ENCODE measurements at places on chromosomes 1 and 21.

DNA sequence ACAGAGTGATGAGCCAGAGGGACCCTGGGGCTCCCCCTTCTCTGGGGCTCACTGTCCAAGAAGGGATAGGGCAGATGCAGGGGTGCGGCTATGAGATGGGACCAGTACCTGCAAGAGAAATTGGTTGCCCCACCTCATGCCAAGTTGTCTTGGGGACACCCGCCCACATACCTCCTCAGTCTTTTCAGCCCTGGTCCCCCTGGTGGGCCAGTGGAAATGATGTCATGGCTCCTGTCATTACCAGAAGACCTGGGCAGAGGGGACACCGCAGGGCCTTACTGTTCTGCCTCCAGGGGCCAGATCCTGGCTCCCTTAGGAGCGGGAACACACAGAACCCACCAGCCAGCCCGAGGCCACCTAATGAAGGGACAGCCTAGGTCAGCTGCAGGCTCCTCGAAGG, 63.2 kb downstream of the CDK18 start:
- peaks cover 2% of the 10 kb centered on the region for H3K4me1 ChIP-seq
- no peaks in the 10 kb centered on the region for H3K36me3 ChIP-seq
- DNase-seq, result no peak
- no peak overlapping the region for H3K27ac ChIP-seq

GRCh38 chr1:184803180-184803492, 48.5 kb upstream of the EDEM3 start:
- H3K4me1 ChIP-seq, result no peaks in the 10 kb centered on the region
- H3K27me3 ChIP-seq, result no peaks in the 10 kb centered on the region
- H3K4me3 ChIP-seq, result no peak overlapping the region
- no peak overlapping the region for H3K27ac ChIP-seq
- no peak for DNase-seq

DNA sequence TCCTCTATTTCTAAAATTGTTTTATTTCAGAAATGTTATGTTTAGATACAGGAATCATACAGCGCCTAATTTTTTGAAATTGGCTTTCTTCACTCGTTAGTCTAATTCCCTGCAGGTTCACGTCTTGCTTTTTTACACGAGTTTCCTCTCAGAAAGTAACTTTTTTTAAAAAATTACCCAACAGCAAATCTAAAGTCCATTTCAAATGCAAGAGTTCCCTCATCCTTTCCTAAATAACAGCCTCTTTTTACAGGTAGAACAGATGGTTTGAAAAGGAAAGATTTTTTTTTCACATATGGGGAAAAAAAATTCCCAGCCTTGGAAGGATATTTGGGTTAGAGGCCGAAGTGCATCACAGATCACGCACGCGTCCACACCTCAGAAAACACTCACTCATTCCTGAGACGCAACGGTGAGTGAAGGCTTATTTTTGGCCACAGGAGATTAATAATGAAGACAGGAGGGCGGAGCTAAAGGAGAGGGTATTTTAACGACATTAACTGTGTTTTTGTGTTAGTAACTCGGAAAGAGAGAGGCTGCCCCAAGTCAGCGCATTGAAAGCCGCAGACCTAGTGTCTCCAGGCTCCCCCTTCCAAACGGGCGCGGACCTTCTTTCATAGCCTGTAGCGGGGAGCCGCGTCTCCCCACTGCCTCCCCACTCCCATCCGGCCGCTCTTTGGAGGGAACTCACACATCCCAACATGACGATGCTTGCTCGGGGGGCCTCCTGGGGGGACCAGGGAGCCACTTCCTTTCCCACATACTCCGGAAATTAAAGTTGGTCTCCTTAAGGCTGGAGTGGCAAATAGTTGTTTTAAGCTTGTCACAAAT, 969 bp upstream of the RIPK4 start:
- no peak for DNase-seq
- no peak overlapping the region for H3K4me3 ChIP-seq
- H3K27me3 ChIP-seq, result peaks cover 81% of the 10 kb centered on the region
- H3K4me1 ChIP-seq, result peaks cover 26% of the 10 kb centered on the region

GRCh38 chr1:30526652-30527345, 196.6 kb downstream of the MATN1 start:
- H3K36me3 ChIP-seq, result no peaks in the 10 kb centered on the region
- no peak overlapping the region for H3K4me3 ChIP-seq
- no peaks in the 10 kb centered on the region for H3K4me1 ChIP-seq
- no peak for DNase-seq
- H3K27ac ChIP-seq, result no peak overlapping the region

GRCh38 chr1:167210966-167211674, 9.6 kb upstream of the POU2F1 start:
- H3K27ac ChIP-seq, result no peak overlapping the region
- H3K36me3 ChIP-seq, result no peaks in the 10 kb centered on the region
- H3K27me3 ChIP-seq, result peaks cover 30% of the 10 kb centered on the region
- DNase-seq, result no peak
- peaks cover 1% of the 10 kb centered on the region for H3K4me1 ChIP-seq

DNA sequence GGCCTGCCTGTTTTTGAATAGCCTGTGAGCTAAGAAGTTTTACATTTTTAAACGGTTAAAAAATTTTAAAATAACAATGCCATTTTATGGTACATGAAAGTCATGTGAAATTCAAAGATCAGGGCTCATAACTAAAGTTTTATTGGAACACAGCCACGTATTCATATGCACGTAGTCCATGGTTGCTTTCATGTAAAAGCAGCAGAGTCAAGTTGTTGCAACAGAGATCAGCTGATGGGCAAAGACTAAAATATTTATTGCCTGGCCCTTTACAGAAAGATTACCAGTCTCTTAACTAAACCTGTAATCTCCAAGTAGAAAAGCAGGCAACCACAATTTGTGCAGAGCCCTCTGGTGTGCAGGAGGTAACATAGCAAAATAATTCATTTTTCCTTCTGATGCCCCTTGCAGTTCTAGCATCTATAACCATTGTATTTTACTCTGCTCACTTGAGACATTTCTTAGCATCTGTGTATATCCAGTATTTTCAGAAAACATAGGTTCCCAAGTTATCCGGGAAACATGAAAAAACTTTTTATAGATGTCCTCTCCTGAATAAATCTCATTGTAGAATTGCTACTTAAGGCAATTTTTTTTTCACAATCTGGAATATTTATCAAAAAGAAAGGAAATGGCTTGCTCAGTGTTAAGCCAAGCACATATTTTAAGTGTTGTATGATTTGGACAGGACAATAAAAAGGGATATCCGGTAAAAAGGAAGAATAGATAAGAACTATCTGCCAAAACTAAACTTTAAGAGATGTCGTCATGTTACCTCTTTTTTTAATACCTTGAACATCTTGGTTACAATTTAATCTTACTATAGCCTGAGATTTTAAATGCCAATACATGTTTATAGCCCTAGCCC, 430.8 kb downstream of the PLPP3 start:
- peaks cover 4% of the 10 kb centered on the region for H3K4me1 ChIP-seq
- no peak overlapping the region for H3K4me3 ChIP-seq
- no peak for DNase-seq
- no peaks in the 10 kb centered on the region for H3K36me3 ChIP-seq
- H3K27ac ChIP-seq, result no peak overlapping the region
- H3K27me3 ChIP-seq, result no peaks in the 10 kb centered on the region

- no peak overlapping the region for H3K27ac ChIP-seq
- peaks cover 13% of the 10 kb centered on the region for H3K4me1 ChIP-seq
- peak; percentile 76 for DNase-seq
- H3K27me3 ChIP-seq, result no peaks in the 10 kb centered on the region
- H3K4me3 ChIP-seq, result no peak overlapping the region
These were observed 21.3 kb downstream of the RRP1 start for GRCh38 chr21:43810505-43811261.

DNA sequence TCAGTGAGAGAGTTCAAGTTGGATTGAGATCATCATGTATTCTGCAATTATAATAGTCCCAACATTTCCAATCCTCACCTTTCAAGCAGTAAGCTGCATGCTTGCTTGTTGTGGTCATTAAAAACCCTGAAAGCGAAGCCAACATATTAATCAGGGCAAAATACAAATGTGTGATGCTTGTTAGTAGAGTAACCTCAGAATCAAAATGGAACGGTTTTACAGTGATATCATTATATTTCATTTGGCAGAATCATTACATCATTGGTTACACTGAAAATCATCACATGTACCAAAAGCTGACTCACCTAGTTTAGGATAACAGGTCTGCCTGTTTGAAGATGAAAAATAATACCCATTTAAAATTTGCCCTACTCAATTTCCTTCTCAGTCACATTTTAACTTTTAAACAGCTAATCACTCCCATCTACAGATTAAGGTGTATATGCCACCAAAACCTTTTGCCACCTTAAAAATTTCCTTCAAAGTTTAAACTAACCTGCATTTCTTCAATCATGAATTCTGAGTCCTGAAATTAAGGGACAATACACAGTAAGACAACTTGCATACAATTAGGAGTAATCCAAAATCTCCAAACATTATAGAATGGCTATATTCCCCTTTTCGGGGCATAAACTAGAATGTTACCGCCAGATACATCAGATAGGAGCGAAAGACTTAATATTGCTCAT, 3.5 kb downstream of the GAS5 start:
- no peak overlapping the region for H3K27ac ChIP-seq
- no peak for DNase-seq
- H3K4me1 ChIP-seq, result peaks cover 11% of the 10 kb centered on the region

DNA sequence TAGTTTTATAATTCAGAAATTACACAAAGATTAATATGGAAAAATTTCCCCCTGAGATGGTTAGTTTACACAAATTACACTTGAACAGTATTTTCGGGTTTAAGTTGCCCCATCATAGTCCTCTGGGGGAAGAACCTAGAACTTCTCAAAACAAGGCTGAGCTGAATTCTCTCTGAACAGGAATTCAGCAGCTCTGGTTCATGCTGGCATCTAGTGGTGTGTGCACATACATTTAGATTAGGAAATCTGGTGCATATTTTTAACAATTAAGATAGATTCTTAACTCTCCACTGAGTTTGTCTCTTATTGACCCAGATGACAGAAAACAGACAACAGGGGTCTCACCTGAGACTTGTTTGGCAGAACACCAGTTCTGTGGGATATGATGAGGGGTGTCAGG, 410.7 kb downstream of the DSCAM start:
- H3K4me3 ChIP-seq, result no peak overlapping the region
- H3K36me3 ChIP-seq, result no peaks in the 10 kb centered on the region
- no peaks in the 10 kb centered on the region for H3K4me1 ChIP-seq
- DNase-seq, result no peak

DNA sequence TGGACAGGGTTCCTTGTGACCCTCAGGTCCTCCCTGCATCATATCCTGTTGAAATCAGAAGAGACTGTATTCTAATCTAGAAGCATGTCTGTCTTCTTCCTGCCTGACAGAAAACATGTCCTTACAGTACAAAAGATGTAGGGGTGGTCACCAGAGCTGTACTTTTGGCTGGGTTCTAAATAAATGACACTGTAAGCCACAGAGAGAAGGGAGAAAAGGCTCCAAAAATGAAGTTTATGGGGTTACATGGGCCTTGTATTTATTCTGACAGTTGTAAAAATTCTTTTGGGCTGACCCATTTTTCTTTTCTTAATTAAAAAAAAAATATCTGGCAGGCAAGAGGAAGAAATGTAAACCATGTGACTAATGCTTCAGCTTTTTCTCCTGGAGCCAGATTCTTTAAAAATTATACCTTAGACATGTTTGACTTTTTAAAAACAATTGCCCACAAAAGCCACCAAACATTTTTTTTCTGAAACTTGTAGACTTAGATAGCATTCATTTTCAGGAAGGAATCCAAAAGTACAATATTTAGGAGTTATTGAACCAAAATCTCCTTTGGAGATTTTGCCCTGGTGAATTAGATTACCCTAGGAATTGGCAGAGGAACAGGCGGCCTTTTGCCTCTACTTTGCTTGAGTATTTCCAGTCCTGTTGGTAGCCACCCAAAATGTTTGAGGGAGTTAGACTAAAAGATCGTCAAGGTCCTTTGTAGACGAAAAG, 17.1 kb downstream of the RGL1 start:
- no peaks in the 10 kb centered on the region for H3K27me3 ChIP-seq
- H3K36me3 ChIP-seq, result no peaks in the 10 kb centered on the region
- DNase-seq, result no peak
- no peaks in the 10 kb centered on the region for H3K4me1 ChIP-seq
- H3K27ac ChIP-seq, result no peak overlapping the region
- H3K4me3 ChIP-seq, result no peak overlapping the region

- no peaks in the 10 kb centered on the region for H3K36me3 ChIP-seq
- H3K4me1 ChIP-seq, result peaks cover 6% of the 10 kb centered on the region
- H3K4me3 ChIP-seq, result no peak overlapping the region
- no peak overlapping the region for H3K27ac ChIP-seq
- H3K27me3 ChIP-seq, result no peaks in the 10 kb centered on the region
- DNase-seq, result no peak
These were observed 198.6 kb downstream of the SDCCAG8 start for GRCh38 chr1:243454328-243454997.

- H3K36me3 ChIP-seq, result peaks cover 7% of the 10 kb centered on the region
- H3K27me3 ChIP-seq, result no peaks in the 10 kb centered on the region
- no peak overlapping the region for H3K27ac ChIP-seq
- H3K4me1 ChIP-seq, result peaks cover 15% of the 10 kb centered on the region
- no peak overlapping the region for H3K4me3 ChIP-seq
- no peak for DNase-seq
These were observed 25.5 kb downstream of the MAN1C1 start for GRCh38 chr1:25641931-25642573.

DNA sequence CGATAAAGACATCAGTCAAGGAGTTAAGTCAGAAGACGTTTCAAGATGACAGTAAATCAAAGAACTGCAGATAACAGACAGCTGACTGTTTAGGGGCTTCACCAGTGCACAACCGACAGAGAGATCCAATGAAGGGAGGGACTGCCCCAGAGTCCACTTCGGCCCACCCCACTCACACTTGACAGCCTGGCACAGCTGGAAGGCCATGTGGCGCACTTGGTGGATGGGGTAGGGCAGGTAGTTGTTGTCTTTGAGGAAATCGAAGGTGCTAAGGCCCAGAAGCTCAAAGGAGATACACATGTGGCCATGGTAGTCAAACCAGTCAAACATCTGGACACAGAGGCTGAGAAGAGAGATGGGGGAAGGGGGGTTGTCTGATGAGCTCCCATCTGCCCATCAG, 4.4 kb upstream of the SCAMP3 start:
- H3K27me3 ChIP-seq, result no peaks in the 10 kb centered on the region
- no peak overlapping the region for H3K27ac ChIP-seq
- peaks cover 89% of the 10 kb centered on the region for H3K36me3 ChIP-seq
- peaks cover 3% of the 10 kb centered on the region for H3K4me1 ChIP-seq

GRCh38 chr1:162271972-162272371, 104.7 kb downstream of the SPATA46 start:
- H3K27me3 ChIP-seq, result no peaks in the 10 kb centered on the region
- H3K27ac ChIP-seq, result no peak overlapping the region
- no peaks in the 10 kb centered on the region for H3K4me1 ChIP-seq

GRCh38 chr1:206604861-206605260, 7.4 kb downstream of the EIF2D start:
- H3K4me1 ChIP-seq, result no peaks in the 10 kb centered on the region
- H3K27ac ChIP-seq, result no peak overlapping the region
- no peaks in the 10 kb centered on the region for H3K27me3 ChIP-seq
- no peak for DNase-seq
- H3K4me3 ChIP-seq, result no peak overlapping the region

- H3K4me1 ChIP-seq, result no peaks in the 10 kb centered on the region
- no peak for DNase-seq
- no peak overlapping the region for H3K27ac ChIP-seq
- no peak overlapping the region for H3K4me3 ChIP-seq
These were observed 62.7 kb downstream of the CD34 start for GRCh38 chr1:207848234-207848633.
